AML-193 (cell line): ENCODE measurements at places on chromosomes 5 and 9.
A peak's percentile ranks its signal among the peaks of the same experiment; 100 is the strongest.

GRCh38 chr9:37144762-37145161 is 24.4 kb downstream of the ZCCHC7 start:
- DNase-seq: no peak

GRCh38 chr5:57184322-57184721 is 10.5 kb downstream of the GPBP1 start:
- DNase-seq: no peak

- peak; percentile 19 for DNase-seq
Measured at GRCh38 chr9:35611230-35611797, 6.3 kb downstream of the TESK1 start.

DNA sequence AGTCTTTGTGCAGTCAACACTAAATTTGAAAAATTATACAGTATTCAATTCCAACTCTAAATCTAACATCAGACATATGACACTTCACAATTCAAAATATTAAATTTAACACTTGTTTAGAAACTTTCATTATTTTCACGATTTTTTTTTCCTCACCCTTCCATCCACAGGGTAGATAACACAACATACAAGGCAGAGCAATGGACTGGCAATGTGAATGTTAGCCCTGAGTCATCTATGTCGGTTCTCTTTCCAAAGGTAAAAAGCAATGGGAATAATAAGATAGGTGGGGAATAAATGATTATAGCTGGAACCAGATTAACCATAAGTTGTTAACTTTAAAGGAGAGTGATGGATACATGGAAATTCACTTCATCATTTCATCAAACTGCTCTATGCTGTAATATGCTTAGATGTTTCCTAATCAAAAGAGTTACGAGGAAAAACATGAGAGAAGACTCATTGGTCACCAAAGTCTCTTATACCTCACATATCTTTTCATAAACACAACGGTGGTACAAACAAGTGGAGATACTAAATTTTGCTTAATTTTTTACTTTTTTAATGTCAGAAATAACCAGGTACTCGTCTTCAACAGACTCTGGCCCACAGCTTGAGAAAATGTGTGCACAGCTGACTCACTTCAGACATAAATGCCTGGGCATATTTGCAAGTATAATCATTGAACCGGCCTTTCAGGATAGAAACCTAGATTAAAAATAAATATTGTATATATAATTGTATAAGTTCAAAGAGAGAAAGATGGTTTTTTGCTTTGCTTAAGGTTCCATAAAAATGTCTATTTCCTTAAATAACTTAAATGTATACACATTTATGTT is 23.0 kb downstream of the RFX3 start:
- DNase-seq: no peak

GRCh38 chr9:99998266-99998665 is 91.8 kb downstream of the STX17 start:
- DNase-seq: no peak
